Pancreas (tissue), 10 donors: ENCODE measurements at places on chromosomes 4 and X. TPM values are rescaled to one million over a fixed set of nuclear protein-coding genes. Genes with fewer than 3 reads are reported as not detected.

- DNase-seq: no peak
Observed at GRCh38 chr4:98586962-98587354, 71.5 kb downstream of the TSPAN5 start.

The ZRSR2 gene
- total RNA-seq: 3.0 TPM

The EDA gene
- total RNA-seq: 4.2 TPM

- DNase-seq: no peak
Observed at GRCh38 chr4:98816386-98816785, 112.5 kb downstream of the EIF4E start.

The ZNF711 gene
- 2.0 TPM for total RNA-seq

The MTTP gene
- total RNA-seq: not detected

- peak; percentile 66 for DNase-seq
Observed at GRCh38 chr4:6472387-6473263, at the start of gene PPP2R2C. PPP2R2C (minus strand) TSS chr4:6472614; CDS start chr4:6472229, 385 bp downstream.
